ENCODE measurements at places on chromosomes 16 and 17.
A peak's percentile ranks its signal among the peaks of the same experiment; 100 is the strongest.

DNA sequence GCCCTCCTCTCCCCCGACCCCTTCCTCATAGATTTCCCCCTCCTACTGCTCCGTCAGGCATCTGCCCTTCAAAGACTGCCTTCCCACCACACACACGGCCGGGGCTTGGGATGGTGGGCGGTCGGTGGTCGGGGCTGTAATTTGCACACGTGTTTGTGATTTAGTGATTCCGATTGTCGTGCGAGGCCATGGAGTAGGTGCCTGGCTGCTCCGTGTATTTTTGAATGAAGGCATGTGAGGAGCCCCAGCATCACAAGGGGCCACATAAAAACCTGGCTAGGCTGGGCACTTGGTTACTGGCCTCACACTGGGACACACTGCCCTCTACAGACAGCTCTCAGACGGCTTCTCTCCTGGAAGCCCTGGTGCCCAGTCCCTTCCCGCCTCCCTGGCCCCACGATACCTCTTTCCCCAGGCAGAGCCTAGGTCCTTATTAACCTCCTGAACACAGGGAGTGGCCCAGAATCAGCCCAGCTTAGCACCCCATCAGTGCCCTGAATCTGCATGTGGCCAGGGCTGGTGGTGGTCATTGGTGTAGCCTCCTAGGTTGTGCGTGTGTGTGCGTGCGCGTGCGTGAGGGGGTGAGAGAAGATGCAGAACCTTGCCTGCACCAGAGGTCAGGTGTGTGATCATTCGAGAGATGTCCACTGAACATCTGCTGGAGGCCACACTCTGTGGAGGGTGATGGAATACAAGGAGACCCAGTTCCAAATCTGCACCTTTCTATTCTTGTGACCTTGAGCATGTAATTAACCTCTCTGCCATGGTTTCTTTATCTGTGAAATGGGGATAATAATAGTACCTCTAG lies 1.3 kb upstream of the SOCS1 start:
- peak; percentile 70 for DNase-seq

DNA sequence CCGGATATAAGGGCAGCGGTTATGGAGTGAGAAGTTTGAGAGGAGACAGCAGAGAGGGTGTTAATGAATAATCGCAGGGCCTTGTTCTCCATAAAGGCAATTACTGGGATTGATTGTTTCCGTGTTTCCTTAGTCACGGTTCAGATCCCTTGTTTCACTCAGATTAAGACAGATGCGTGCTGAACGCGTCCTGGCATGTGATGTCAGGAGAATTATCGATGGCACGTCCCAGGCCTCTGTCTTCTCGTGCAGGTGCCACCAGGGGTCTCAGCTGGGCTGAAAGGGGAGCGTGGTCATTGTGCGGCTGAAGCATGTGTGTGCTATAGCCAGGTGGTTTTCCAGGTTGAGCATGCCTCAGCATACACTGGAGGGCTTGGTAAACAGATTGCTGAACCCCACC lies 142.4 kb upstream of the NOL11 start:
- no peak for DNase-seq

- DNase-seq = no peak
Observed at GRCh38 chr16:81429045-81429521, 15.5 kb upstream of the CMIP start.

- no peak for DNase-seq
Observed at GRCh38 chr16:85524365-85524629, 88.8 kb upstream of the GSE1 start.
